ENCODE measurements at places on chromosomes 2 and 18.

DNA sequence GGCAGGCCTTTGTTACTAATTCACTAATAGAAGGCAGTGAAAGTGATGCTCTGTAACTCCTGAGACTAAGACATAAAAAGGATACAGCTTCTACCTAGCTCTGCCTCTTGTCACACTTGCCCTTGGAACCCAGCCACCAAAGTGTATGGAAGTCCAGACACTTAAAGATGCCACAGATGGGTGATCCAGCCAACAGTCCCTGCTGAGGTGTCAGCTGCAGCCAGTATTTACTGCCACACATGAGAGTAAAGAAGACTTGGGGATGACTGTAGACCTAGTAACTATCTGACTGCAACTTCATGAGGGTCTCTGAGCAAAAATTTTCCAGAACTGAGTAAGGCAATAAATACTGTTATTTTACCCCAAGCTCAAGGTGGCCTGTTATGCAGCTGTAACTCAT is 8.8 kb downstream of the IMMT start:
- DNase-seq = no peak

- no peak for DNase-seq
These were observed 78.5 kb downstream of the SESTD1 start for GRCh38 chr2:179186126-179186525.

DNA sequence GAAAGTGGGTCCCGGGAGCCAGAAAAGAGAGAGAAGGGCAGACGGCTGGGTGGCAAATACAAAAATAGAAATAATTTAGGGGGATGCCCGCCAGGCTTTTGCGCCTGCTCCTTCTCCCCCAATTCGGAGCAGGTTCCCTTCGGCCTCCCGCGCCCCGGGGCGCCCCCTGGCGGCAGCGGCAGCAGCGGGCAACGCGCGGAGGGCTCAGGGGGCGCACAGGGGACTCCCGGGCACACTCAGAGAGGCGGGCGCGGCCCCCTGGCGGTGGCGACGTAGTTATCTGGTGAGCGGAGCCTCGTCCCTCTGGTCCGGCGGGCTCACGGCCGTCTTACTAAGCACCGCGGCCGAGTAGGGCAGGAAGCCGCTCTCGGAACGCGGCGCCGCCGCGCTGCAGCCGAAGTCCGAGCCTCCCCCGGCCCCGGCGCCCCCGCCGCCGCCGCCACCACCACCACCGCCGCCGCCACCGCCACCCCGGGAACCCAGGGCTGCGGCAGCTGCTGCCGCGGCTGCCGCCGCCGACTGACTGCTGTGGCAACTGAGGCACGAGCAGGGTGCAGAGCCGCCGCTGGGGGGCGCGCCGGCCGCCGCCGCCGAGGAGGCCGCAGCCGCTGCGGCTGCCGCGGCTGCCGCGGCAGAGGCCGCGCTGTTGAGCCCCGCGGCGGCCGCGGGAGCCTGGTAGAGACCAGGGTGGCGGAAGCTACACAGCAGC is 3.8 kb downstream of the EVX2 start:
- DNase-seq = no peak

DNA sequence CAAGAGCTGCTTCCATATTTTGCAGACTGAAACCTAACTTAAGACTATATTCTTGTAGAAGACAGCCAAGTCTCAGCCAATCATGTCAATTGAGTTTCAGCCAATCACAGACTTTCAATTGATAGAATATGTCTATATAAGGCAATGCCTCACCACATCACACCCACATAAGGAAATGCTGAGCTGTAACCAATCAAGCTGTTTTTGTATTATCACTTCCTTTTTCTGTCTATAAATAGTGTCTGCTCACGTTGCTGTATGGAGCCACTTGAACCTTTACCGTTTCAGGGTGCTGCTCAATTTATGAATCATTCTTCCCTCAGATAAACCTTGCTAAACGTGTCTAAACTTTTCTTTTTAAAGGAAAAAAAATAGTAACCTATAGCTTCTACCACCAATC is 1554.4 kb upstream of the LRRTM1 start:
- DNase-seq = no peak
